Cerebellar nuclear complex (tissue), 1 donor: ENCODE measurements at places on chromosomes 13 and 19.

DNA sequence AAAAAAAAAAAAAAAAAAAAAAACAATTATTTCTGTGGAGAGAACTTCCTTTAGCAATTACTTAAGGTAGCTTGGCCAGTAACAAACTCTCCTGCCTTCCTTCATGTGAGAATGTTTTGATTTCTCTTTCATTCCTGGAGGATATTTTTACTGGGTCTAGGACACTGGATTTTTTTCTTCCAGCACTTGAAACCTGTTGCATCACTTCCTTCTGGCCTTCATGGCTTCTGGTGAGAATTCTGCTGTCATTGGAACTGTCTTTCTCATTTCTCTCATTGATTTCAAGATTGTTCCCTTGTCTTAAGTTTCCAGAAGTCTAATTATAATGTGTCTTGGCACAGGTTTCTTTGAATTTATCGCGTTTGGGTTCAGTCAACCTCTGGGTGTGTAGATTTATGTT is 19.3 kb upstream of the RAB20 start:
- DNase-seq: no peak

GRCh38 chr19:56994251-56995017 is 125.4 kb upstream of the USP29 start:
- DNase-seq: no peak

GRCh38 chr19:37484406-37485168 is 15.4 kb downstream of the ZNF570 start:
- no peak for DNase-seq

GRCh38 chr13:105937451-105937850 is 598.0 kb downstream of the EFNB2 start:
- no peak for DNase-seq

DNA sequence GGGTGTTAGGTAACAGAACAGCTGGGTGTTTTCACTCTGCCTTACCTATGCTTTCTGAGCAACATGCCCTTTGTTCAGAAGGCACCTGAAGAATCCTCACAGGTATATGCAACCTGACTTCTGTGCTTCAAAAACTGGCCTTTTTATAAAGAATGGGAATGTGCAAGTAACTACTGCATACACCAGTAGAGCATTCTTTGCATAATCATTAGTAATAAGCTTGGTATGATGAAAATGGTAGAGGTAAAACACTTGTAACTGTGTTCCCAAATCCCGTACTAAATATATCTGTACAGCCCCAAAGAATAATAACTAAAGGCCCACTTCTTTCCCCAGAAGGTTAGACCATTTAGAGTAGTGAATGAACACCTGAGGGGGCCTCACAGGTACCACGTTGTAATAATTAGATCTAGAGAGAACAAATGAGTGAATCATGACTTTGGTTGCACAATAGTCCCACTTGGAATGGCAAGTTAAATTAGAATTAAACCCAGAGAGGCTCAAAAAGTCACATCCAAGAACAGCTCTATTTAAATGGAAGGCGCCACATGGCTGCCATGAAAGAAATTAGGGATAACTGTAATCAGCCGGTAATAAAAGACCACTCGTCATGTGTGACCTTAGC is 413.9 kb downstream of the KLF12 start:
- no peak for DNase-seq

DNA sequence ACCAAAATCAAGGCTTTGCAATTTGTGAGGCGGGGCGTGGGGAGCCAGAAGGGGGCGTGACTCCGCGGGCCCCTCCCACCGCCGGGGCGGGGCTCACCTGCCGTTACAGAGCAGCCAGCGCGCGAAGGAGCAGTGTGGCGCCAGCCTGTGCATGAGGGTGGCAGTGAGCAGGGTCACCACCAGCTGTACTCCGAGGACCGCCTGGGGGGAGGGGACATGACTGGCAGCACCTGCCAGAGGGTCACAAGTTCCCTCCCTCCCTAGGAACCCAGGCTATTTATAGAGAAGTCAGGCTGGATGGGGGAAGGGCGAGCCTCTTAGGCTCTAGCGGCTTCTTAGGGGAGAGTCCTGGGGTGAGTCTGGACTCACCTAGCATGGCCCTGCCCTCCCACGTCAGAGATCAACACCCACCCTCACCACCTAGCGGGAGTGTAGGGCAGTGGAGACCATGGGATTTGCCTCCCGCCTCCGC is 3.6 kb downstream of the TMEM161A start:
- no peak for DNase-seq

DNA sequence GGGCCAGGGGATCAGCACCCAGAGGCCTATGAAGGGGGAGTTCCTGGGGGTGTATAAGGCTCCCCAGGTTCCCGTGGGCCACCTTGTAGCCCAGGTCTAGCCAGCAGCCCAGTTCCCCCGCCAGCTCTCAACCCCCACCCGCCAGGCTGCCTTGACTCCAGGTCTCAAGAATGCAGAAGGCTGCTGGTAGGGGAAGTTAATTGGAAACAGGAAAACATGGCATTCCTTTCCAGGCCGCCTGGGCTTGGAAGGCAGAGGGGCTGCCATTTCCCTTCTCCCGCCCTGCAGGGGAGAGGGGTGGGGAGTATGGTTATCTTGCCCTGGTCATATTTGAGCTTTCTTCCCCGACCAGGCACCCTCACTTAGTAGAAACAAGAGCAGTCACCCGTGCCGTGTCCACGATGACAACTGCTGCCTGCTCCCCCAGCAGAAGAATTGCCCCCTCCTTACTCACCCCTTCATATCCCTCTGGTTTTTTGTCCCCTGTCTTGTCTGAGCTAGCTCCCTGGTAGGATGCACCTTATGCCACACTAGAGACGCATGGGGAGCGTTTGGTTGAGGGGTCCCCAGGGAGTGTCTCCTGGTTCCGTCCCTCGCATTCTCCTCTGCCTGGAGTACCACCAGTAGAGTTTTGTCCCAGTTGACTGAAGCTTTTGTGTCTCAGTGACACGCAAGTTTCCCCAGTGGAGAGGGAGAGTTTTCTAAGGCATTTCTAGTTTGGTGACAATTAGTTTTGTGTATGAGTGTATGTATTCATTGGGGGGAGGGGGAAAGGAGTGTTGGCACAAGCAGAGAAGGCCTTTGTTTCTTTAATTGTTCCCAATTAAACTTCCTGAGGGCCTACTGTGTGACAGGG is 4.5 kb downstream of the BICRA start:
- DNase-seq: no peak

DNA sequence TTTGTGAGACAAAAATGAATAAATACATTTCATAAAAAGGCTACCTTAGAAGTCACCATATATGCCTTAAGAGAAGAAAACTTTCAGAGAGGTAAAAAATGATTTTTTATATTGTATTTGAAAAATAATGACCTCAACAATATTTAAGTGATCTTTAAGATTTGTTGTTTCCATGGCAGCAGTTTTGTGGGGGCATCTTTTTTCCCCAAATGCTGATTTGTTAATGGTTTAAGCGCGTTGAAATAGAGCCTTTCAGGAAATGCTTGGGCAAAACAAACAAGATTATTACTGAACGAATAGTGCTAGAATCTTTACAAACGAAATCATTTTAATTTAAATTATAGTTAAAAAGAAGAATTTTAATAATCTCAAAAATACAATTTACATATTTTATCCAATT is 103.1 kb upstream of the MYO16 start:
- DNase-seq: no peak

DNA sequence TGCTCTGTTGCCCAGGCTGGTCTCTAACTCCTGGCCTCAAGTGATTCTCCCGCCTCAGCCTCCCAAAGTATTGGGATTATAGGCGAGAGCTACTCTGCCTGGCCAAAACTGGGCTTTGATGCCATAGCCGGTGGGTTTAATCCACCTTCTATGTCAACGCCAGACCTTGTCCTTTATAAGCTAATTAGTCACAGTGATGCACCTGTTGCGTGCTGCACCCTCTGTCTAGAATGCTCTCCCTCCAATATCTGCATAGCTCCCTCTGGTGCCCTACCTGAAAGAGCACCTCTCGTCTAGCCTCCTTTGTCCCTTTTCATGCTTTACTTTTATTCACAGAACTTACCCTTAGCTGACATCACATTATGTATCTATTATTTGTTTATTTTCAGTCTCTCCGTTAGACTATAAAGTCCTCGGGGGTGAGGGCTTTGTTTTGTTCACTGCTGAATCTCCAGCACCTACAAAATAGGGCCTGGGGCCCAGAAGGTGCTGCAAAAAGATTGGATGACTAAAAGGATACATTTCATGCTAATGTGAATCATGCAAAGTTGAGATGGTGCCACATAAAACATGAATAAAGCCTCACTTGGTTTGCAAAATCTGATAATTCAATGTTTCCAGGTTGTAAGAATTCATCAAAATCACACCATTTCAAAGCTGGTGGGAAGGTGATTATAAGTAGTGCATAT is 148.1 kb downstream of the USP12 start:
- no peak for DNase-seq

DNA sequence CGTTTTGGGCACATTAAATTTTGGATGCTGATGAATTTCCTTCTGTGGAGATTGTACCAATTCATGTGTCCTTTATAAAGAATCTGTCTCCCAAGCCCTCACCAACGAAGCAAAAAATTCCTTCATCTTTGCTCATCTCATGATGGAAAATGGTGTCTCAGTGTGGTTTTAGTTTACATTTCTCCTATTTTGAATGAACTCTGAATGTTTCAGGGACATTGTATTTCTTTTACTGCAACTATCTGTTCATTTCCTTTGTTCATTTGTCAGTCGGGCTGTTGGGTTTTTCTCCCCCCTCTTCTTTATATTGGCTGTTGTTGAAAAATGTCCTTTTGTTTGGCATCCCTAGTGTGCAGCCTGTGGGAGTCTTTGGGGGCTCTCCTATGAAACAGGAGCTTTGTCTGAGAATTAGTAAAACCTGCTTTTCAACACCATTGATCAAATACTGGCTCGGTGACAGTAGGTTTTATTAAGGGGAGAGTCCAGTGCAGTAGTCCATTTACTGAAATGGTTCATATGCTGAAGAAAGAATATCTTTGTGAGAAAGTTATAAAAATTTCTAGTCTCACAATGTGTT is 91.3 kb upstream of the C1QTNF9B start:
- no peak for DNase-seq
